ENCODE measurements at places on chromosomes 5 and 9.
A peak's percentile ranks its signal among the peaks of the same experiment; 100 is the strongest.

DNA sequence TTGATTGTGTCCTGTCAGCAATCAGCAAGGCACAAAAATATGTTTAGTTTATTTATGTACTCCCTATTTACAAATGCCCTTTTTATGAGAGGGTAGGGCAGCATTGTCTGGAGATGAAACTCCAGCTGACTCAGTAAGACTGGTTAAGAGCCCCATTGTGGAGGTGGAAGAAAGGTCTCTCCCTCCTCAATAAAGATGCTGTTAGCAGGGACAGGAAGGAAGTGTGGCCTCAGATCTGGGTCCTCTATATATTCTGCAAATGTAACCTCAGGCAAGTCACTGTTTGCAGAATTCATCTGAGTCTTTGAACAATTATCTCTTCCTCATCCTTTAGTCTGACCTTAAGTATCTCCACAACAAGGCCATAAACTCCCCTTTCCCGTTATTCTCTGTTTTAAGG is 48.3 kb upstream of the TRAF1 start:
- no peak for DNase-seq

DNA sequence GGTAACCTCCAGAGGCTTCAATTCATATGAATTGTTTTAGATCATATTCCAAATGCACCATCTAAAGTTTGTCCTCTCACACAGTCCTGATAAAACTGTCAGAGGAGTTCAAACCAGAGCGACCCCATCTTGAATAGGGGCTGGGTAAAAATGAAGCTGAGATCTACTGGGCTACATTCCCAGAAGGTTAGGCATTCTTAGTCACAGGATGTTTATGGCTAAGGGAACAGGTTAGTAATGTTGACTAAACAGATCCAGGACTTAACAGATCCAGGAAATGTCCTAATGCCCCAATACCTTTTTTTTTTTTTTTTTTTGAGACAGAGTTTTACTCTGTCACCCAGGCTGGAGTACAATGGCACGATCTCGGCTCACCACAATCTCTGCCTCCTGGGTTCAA is 192.6 kb upstream of the PRDM9 start:
- DNase-seq, result no peak

DNA sequence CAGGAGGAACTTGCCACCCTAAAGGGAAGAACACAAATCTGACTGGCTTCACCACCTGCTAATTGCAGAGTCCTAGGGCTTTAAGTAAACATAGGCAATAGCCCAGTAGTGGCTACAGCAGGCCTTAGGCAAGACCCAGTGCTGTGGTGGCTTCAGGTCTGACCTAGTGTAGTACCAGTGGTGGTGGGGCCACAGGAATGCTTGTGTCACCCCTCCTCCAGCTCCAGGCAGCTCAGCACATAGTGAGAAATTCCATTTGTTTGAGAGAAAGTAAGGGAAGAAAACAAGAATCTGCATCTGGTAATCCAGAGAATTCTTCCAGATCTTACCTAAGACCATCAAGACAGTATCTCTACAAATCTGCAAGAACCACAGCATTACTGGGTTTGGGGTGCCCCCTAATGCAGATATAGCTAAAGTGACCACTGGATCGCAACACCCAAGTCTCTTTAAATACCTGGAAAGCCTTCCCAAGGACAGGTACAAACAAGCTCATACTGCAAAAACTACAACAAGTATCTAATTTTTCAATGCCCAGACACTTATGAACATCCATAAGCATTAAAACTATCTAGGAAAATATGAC is 102.6 kb upstream of the TRPM3 start:
- DNase-seq, result no peak

GRCh38 chr9:90868555-90868954 is 66.9 kb downstream of the SYK start:
- DNase-seq, result no peak

DNA sequence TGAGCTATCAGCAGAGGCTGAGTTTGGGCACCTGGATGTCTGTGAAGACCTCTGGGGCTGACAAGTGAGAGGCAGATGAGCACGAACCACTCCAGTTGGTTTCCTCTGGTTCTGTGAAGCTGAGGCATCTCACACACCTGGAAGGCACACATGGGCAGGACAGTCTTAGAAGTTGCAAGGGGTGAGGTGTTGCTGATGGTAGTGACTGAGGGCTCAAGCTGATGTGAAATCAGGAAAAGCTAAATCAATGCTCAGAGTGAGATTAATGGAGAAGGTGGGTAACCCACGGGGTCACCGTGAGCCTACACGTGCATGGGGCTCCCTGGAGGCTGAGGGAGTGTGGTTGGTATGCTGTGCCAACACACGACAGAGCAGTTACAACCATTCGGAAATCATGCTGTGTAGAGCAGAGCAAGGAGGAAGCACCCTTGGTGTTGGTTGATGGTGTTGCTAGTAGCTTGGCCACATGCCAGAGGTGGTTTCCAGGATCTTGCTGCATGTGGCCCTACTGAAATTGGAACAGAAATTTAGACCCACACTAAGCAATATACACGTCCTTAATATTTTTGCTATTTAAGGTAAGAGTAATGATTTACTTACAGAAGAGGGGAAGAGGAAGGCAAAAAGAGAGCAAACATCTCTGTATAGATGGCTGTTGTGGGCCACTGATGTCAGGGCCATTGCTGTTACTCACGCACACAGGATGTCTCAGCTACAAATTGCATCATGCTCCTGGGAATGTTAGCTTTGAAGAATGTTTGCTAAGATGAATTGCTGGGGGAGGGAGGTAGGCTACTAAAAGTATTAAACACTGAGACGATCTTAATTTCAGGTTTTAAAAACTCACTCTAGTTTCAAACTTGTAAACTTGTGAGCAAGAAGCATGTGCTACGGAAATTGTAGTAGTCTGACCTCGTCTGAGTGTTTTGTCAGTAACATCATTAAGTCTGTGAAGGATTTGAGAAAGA is 170.5 kb downstream of the ARHGEF28 start:
- peak; percentile 39 for DNase-seq

DNA sequence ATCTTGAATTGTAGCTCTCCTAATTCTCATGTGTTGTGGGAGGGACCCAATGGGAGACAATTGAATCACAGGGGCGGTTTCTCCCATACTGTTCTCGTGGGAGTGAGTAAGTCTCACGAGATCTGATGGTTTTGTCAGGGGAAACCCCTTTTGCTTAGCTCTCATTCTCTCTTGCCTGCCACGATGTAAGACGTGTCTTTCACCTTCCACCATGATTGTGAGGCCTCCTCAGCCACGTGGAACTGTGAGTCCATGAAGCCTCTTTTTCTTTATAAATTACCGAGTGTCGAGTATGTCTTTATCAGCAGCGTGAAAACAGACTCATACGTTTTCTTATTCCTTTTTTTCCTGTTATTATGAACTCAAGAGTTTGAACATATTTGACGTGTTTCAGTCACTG is 39.1 kb downstream of the RETREG1 start:
- no peak for DNase-seq

DNA sequence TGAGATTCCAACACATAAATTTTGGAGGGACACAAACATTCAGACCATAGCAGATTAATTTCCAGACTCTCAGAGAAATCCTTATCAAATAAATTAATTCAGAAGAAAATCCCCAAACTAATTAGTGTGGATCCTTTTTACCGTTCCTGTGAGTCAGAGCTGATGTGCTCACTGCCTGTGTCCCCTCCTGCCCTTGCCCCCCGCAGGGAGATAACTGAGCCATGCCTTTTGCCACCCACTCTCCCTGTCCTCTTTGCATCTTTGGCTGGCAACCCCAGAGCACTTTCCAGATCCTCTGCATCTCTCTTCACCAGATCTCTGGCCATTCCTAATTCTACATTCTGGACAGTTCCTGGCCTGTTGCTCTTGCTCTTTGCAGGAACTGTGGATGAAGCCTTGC is 135.4 kb upstream of the MAP1B start:
- no peak for DNase-seq
